ENCODE measurements at places on chromosomes 5 and 9.

GRCh38 chr9:127039492-127039891 lies 82.9 kb downstream of the ANGPTL2 start:
- DNase-seq: no peak

GRCh38 chr5:33205079-33205478 lies 235.7 kb upstream of the TARS1 start:
- DNase-seq: no peak

GRCh38 chr5:32030222-32030621 lies 143.9 kb downstream of the GOLPH3 start:
- DNase-seq: no peak

DNA sequence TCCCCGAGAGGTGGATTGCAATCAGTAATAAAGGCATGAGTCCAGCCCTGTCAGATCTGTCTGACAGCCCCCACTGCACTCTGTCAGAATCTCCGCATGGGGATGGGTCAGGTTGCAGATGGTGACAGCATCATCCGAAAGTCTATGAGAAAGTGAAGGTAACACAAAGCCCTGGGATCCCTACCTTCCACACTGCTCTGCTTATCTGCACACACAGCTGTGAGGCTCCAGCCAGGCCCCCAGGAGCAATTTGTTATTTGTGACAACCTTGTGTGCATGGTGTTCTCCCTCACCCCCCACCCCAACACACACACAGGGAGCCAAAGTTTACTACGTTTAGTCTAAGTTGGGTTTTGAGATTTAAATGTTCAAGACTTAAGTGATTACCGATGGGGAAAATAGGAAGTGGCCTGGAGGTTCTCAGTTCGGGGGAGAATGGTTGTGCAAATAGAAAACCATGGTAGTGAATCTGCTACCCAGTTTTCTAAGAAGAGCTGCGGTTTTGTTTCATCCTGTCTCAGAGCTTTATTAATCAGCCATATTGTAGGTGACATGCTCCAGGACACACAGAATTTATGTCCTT lies 92.7 kb downstream of the SV2C start:
- DNase-seq: no peak

DNA sequence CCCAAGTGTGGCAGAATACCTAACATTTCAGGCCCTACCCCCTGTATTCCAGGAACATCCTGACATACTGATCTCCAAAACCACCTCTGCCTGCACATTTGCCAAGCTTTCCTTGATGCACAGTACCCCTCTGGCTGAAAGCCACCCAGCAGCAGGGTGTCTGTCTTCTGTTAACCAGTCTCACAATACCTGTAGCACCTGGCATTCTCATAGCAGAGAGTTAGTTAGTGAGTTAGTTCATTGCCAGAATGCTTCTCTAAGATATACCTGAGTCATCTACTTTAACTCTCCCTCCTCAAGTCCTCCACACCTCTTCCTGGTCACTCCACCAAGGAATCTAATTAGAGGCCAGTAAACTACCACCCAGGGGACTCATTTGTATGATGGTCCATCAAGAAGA lies 46.1 kb upstream of the IL7R start:
- DNase-seq: no peak

GRCh38 chr9:103627731-103628130 lies 466.4 kb upstream of the SMC2 start:
- no peak for DNase-seq

GRCh38 chr9:116674210-116674980 lies 12.7 kb upstream of the TRIM32 start:
- DNase-seq: no peak

- DNase-seq: no peak
These were observed 104.8 kb downstream of the GNA14 start for GRCh38 chr9:77543131-77543822.

DNA sequence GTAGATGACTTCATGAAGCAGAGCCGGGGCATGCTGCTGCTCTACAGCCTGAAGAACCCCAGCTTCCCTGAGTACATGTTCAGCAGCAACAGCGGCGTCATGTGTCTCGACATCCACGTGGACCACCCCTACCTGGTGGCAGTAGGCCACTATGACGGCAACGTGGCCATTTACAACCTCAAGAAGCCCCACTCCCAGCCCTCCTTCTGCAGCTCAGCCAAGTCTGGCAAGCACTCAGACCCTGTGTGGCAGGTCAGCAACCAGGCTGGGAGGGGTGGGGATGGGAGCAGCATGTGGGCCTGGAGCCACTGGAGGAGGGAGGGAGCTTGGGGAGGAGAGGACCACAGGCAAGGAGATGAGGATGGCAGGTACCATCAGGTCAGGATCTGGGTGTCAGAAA lies 16.2 kb downstream of the ENHO start:
- DNase-seq: no peak

GRCh38 chr5:7983433-7983832 lies 114.5 kb downstream of the MTRR start:
- DNase-seq: no peak

- no peak for DNase-seq
These were observed 49.6 kb upstream of the CPLX2 start for GRCh38 chr5:175821790-175822211.

DNA sequence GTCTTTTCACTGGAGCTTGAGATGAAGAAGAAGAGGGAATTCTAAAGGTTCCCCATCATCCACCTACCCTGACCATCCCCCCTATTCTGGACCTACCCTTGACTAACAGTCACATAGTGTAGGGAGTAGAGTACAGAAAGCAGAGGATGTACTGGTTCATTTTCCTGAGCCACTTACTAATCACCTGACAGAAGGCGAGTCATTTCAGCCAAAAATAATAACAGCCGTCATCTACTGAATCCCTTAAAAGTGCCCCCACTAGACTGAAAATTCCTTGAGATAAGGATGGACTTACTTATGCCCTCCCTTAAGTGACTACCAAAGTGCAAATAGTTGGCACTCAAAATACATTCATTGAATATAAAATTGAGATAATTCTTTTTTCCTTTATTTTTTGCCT lies 112.2 kb downstream of the FOXD1 start:
- no peak for DNase-seq

- no peak for DNase-seq
These were observed 268.4 kb downstream of the PLK2 start for GRCh38 chr5:58191443-58191842.

DNA sequence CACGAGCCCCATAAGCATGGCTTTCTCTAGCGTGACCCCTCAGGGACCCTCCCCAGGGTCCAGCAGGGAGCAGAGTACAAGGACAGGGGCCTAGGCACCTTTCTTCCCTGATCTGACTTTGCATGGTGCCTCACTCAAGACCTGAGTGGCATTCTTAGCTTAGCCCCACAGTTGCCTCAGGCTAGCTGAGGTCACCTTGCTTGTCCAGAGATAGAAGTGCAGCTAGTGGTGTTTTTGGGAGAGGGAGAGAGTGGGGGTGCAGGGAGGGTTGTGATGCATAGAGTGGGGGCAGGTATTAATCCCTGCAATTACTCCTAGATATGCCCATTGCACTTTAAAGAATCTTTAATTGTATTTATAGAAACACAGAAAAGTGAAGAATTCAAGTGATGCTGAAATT lies 8.4 kb upstream of the TRIO start:
- no peak for DNase-seq

DNA sequence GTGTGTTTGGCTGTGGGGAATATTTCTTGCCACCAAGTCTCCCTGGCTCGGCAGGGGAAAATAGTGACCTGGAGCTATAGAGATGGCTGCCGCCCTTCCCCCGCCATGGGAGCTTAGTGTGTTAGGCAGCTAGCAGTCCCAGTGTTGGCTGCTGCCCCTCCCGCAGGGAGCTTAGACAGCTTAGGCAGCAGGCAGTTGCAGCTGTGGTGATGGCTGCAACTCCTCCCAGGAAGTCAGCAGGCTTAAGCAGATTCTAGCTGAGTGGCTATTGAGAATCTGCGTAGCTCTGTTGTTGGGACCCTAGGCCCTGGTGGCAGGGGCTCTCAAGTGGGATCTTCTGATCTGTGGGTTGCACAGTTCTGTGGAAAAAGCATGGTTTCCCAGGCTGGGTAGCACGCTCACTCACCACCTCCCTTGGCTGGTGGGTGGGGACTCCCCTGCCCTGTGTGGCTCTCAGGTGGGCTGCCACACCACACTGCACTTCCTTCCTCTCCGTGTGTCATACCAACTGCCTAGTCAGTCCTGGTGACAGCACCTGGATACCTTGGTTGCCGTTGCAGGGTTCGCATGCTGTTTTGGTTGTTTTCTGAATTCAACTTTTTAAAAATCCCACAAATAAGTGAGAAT lies 9.3 kb downstream of the OR1N2 start:
- DNase-seq: no peak

- DNase-seq: no peak
These were observed 31.3 kb downstream of the ANKRA2 start for GRCh38 chr5:73534011-73534644.

- DNase-seq: no peak
These were observed 1104.8 kb upstream of the COX7C start for GRCh38 chr5:85512896-85513295.

- DNase-seq: no peak
These were observed 22.3 kb downstream of the PDE8B start for GRCh38 chr5:77232574-77233358.

DNA sequence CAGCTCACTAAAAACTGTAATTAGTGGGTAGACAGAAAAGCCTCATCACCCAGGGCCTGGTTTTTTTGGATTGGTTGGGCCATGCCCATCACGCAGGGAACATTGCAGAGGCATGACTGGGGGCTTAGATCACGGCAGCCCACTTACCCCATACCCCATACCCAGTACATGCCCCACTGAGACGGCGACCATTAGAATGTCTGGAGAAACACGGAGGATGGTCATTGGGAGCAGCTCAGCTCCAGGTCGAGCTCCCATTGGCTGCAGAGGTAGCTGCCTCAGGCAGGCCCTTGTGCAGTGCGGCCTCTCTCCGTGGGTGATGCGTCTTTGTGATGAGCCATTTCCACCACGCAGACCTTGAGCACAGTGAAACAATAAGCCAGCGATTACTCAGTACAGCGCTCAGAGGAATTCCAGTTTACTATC lies 204.0 kb downstream of the GADD45G start:
- no peak for DNase-seq

GRCh38 chr9:80932181-80932580 lies 757.2 kb downstream of the TLE1 start:
- DNase-seq: no peak

GRCh38 chr5:126809916-126810315 lies 33.0 kb downstream of the LMNB1 start:
- DNase-seq: no peak

GRCh38 chr5:151238303-151238741 lies 14.4 kb upstream of the CCDC69 start:
- DNase-seq: no peak

- no peak for DNase-seq
These were observed 115.8 kb downstream of the DRD1 start for GRCh38 chr5:175328176-175328575.

DNA sequence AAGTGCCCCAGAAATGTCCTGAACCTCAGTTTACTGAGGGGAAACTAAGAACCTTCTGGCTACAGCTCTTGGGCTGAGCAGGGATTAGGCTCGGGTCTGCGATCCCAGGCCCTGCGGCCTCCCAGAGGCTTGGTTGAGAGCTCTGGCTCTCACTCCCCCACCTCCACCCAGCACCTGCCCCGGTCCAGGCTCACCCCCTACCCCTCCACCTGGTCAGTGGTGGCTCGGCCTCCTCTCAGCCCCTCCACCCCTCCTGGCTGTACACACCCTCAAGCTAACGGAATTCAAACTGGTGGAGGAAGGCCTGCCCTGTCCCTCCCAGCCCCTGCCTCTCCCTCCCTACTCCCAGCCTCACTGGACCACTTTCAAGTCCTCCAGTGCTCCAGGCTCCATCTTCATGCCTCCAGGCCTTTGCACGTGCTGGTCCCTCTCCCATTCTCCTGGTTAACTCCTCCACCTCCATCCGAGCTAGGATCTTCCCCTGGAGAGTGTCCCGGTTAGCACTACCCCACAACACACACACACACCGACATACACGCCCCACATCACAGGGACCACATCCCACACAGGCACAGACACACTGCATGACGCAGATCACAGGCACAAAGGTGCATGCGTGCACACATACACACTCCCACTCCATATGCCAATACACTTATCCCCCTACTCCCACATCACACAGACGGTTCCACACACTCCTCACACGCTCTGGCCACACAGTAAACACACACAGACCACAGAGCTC lies 130.9 kb downstream of the C9orf50 start:
- DNase-seq: no peak

DNA sequence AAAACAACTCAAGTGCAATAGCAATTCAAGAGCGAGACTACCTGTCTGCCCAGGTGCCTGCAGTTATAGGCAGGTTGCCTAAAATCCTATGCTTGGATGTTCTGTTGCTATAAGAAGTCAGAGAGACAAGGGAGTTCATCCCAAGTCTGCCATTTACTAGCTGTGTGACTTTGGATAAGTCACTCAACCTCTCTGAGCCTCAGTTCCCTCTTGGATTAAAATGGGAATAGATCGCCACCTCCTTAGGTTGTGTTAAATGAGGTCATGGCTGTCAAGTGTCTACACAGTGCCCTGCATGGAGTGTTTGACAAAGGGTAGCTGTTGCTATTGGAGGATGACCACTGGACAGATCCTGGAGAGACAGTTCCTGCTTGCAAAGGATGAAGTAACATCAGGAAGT lies 1.3 kb upstream of the ZBTB34 start:
- DNase-seq: no peak

GRCh38 chr9:126514037-126514821 lies 99.5 kb upstream of the LMX1B start:
- DNase-seq: peak; percentile 53

DNA sequence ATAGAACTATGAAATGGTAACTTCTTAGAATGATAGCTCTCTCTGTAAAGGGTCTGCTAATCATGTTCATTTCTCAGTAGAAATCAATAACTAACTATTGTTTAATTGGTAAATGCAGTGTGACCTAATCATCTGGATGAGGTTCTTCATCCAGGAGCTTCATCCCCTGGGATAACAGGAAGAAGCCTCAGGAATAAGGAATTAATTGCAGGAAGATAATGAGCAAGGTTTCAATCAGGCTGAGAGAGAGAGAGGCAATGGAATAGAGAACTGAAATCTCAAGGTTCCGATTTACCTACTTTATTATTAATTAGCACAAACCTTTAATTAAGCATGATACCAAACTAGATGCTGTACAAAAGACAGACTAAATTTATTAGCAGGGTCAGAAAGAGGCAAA lies 499.7 kb downstream of the MAT2B start:
- DNase-seq: no peak

DNA sequence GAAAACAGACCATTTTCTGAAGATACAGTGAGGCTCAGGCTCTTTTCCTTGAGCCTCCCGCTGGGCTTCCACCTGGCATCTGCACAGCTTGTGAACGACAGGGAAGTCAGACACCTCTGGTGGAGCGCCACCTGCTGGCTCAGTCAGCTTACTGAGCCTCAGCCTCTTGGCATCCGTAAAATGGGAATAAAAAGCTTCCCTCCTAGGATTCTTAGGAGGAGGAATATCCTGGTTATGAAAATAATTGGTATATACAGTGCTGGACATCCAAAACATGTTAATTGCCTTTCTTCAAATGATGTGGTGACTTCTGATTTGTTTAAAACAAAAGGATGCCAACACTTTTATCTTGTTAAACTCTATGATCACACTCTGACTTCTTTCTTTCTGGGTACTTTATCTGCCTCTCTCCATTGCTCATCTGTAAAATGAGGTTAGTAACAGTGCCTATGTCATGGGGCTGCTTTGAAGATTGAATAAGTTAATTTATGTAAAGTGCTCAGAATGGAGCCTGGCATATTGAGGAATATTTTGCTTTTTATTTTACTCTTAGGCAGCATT lies 67.5 kb downstream of the MAMDC2 start:
- DNase-seq: peak; percentile 88

Measured in NCI-H1092 (cell line).